NCI-H2081 treated with DMSO at 0.1 percent for 48 hours (cell line): ENCODE measurements at places on chromosomes 1 and 21.

DNA sequence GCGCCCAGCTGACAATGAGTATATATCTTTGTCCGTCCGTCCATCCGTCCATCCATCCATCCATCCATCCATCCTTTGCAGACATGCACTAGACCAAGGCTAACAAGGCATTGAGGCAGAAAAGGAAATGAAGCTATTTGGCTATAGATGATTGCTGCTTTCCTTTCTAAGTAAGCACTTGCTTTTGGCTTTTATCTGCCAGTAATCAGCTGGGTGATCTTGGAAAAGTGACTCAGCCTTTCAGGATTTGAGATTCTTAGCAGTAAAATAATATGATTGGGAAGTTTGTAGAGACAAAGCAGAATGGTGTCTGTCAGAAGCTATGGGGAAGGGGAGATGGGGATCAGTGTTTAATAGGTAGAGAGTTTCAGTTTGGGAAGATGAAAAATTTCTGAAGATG is 22.7 kb downstream of the ZFYVE9 start:
- no peak for DNase-seq

DNA sequence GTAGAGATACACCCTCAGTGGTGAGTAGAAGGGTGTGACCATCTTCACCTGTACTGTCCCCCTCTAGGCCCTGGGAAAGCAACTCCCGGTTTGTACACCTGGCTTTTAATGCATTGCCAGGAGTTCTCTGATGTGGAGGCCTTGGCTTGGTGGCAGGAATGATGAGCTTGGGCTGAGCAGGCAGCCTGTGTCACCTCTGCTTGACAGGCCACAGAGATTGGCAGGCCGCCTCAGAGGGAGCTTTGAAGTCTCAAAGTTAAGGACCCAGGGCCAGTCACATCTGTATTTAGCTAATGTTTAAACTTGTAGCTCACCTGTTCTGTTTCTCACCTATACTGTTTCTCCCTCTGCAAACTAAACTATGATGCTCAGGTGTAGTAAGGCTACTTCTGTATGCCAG is 28.5 kb downstream of the HUNK start:
- DNase-seq = no peak

- no peak for DNase-seq
These were observed 3.1 kb downstream of the TMEM234 start for GRCh38 chr1:32219022-32219421.

GRCh38 chr1:156659661-156659987 is 17.6 kb downstream of the NES start:
- no peak for DNase-seq

- no peak for DNase-seq
These were observed 79.5 kb downstream of the IGSF21 start for GRCh38 chr1:18187054-18187453.

GRCh38 chr1:32362474-32363313 is at the start of the genes FAM229A and TSSK3:
Gene FAM229A, minus strand, starts transcription at chr1:32362485. Its CDS starts 394 bp downstream, at chr1:32362091.
Gene TSSK3, plus strand, starts transcription at chr1:32362539. Its CDS starts 163 bp downstream, at chr1:32362702.
- no peak for DNase-seq

DNA sequence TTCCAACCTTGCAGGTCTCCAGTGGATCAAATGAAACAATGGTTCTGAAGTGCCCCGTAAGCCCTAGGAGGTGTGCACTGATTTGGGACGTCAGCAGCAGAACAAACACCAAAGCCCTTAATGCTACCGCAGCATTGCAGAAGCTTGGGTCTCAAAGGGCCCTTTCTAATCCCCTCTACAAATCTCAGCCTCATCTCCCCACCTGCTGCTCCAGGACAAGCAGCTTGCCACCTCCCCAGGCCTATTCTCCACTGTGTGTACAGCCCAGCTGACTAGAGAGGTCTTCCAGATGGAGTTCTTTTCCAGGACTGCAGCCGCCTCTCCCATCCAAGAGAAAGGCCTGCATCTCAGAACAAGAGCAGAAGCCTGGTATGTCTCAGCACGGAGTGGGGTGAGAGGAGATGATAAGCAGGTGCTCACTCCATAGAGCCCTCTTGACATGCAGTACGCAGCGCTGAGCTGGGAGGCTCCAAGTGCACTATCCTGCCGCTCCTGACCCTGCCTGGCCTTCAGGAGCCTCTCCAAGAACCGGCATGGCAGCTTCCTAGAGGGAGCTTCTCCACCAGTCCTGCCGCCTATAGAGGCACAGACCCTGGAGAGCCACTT is 46.3 kb downstream of the MRPL37 start:
- DNase-seq = no peak

- DNase-seq = no peak
These were observed 112.4 kb upstream of the VANGL1 start for GRCh38 chr1:115529216-115529897.

DNA sequence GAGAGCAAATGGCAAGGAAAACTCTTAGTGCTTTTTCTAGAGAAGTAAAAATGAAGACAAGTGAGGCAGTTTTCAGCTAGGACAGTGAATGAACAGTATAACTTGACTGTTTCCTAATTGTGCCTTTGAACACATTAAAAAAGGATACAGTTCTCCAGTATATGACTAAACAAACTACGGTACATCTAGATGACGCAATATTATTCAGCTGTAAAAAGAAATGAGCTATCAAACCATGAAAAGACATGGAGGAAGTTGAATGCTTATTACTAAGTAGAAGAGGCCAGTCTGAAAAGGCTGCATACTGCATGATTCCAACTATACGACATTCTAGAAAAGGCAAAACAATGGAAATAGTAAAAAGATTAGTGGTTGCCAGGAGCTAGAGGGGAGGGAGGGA is 206.3 kb downstream of the SIPA1L2 start:
- DNase-seq = no peak

DNA sequence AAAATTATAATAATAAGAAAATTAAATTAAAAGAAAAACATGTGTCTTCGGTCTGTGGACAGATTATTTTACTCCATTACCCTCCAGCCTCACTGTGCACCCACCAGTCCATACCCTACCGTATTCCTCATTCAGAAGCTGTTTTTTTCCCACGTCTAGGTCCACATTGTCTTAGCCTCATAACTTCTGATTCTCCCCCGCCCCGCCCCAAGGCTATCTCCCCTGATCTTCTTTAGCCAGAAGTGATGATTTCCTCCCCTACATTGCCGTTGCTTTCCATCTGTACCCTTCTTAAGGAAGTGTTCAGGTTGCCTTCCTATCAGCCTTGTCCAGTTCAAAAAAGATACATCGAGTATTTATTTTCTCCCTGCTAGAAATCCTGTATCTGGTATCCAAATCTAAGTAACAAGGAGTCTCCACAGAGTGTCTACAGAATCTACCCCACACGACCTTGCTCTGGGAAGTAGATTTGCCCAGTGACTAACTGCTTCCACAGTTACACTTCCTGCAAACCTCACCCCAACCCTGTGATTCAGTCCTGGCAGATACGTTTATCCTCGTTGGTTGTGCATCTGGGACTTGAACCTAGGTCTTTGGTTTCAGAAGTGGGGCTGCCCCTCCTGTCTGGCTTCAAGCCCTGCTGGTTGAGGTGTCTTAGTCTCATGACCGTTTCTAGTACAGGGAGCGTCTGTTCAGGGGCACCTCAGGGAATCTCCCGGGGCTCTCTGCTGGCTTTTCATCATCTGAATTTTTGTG is 470.2 kb downstream of the CAMTA1 start:
- DNase-seq = no peak

DNA sequence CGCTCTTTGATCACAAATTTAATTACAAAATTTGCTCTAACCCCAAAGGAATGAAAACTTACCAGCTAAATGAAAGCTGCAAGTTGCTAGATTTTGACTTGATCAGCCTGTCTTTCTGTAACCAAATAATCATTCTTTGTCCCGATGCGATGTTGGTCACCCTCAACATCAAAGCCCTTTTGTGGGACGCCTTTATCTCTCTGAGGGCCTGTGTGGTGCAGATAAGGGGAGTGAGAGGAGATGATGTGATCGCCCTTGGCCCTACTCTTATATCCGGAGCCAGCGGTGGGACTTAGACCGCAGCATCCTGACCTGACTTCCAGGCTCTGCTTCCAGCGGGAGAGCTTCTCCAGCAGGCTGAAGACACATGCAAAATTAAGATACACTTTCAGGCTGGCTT is 19.3 kb upstream of the UMODL1 start:
- DNase-seq = no peak

DNA sequence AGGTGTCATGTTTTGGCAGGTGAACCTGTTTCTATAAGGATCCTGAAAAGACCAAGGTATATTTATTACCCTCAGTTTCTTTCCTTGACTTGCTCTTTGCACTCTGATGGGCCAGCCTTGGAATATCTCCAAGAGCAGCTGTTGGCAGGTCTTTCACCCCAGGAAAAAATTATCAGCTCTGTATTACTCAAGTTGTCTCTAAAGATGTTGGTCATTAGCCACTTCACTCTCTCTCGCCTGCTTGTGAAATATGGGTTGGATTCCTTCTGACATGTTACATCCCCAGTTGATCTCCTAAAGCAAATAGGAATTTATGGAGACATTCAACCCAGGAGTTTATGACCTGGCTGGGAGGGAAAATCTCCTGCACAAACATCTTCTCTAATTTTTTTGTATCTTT is 85.9 kb downstream of the KCNJ15 start:
- no peak for DNase-seq

- DNase-seq = no peak
These were observed 36.9 kb upstream of the EDEM3 start for GRCh38 chr1:184791550-184791900.

DNA sequence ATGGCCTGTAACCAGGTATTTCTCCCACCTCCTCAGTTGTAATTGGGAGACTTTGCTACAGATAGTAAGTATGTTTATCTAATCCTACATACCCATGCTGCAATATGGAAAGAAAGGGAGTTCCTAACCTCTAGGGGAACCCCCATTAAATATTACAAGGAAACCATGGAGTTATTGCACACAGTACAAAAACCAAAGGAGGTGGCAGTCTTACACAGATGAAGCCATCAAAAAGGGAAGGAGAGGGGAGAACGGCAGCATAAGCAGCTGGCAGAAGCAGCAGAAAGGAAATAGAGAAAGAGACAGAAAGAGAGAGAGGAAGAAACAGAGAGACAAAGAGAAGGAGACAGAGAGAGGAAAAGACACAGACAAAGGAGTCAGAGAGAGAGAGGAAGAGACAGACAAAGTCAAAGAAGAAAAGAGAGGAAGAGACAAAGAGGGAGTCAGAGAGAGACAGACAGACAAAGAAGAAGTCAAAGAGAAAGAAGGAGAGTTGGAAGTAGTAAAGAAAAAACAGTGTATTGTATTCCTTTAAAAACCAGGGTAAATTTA is 142.9 kb downstream of the FASLG start:
- DNase-seq = no peak

- no peak for DNase-seq
These were observed 156.1 kb downstream of the EDEM3 start for GRCh38 chr1:184598403-184599193.

DNA sequence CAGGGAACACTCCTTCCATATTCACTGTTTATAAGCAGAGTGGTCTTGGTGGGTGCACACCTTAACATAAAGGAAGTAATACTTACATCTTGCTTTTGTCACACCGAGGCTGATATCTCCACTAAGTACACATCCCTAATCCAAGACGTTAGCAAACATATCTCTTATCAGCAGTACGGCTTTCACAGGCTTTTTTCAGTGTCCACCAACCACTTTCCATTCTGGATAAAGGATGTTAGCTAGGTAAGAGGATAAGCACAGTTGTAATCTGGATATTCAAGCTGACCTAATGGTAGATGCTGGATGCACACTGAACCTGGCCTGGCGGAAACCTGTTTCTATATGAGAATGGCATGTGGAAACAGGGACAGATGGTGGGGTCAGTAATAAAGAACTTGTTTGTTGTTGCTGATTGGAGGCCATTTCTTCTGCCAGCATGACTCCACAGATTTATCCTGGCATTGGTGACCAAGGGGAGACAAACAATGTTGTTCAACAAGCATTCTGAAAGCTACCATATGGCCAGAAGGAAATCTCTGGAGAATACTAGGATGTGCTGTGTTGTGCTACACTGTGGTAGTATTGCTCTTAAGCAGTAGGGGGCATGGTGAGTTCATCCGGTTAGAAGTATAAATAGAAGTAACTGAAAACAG is 416.4 kb downstream of the PTBP2 start:
- DNase-seq = peak; percentile 54

DNA sequence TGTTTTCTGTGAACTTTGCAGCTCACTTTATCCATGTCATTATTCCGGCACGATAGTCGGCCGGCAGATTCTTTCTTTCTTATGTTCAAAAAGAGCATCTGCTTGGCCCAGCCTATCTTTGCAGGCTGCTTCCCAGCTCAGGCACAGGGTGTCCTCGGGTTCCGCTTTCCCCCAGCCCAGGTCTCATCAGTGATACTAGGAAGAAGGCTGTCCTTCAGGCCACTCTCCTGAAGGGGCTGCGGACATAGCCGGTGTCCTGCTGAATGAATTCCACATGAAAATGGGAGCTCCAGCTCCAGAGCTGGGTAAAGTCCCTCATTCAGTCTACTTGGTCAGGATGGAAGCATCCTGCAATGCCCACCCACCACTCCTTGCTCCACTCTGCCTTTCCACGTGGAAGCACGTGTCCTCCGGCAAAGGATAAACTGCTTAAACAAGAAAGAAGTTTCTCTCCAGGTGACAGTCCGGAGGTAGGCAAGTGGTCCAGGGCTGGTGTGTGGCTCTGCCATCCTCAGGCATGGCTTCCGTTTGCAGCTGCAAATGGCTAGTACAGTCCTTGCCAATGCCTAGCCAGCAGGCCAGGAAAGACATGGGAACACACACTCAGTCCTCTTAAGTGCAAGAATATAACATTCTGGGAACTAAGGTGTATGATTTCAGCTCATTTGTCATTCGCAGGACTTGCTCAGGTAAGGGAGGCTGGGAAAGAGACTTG is 161.0 kb downstream of the TRIM33 start:
- no peak for DNase-seq

DNA sequence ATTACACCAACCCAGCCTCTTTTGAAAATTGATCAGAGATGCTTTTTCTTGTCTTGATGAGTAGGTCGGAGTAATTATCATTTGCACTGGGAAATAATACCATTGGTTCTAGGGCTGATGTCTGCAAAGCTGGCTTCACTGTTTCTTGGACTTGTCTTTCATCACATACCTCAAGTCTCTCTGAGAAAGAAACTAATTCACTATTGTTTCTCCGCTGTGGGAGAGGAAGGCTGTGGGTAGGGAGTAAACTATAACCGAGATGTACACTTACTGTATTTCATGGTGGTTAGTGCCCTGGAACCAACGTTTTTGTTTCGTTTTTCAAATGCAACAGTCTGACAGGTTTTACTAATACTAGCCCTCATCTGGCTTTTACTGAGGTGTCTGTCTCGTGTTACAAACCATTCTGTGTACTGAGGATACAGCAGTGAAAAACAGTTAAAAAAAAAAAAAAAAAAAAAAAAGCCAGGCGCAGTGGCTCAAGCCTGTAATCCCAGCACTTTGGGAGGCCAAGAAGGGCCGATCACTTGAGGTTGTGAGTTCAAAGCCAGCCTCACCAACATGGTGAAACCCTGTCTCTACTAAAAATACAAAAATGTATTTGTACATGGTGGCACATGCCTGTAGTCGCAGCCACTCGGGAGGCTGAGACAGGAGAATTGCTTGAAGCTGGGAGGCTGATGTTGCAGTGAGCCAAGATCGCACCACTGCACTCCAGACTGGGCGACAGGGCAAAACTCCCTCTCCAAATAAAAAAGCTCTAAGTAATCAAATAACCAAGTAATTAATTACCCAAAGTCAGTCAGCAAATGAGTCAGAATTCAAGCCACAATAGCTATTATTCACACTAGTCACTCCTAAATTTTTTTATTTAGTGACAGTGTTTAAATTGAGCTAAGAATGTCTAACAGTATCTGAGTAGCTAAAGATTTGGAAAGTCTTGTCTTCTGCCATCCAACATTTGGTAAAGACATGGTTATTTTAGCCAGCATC is 23.3 kb downstream of the TOMM20 start:
- DNase-seq = no peak
